HL-60 (cell line): ENCODE measurements at places on chromosomes 11 and 22.

- no peak for DNase-seq
These were observed 18.1 kb downstream of the XKR3 start for GRCh38 chr22:16807109-16807508.

DNA sequence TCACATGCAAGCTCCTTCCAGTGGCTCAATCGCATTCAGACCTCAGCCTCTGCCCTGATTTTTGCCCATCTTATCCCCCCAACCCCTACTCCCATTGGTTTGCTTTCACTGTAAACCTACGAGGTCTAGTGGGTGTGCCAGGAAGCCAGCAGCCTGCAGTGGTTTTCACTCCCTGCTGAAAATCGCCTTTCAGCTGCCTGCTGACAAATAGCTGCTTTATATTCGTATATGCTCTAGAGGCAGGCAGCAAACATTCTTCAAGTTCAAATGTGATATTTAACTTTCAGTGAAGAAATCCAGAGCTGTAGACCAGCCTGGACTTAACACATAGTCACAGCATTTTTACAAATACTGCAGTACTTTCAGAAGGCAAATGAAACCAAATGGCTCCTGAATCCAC lies 92.8 kb upstream of the APOA1 start:
- DNase-seq, result no peak

DNA sequence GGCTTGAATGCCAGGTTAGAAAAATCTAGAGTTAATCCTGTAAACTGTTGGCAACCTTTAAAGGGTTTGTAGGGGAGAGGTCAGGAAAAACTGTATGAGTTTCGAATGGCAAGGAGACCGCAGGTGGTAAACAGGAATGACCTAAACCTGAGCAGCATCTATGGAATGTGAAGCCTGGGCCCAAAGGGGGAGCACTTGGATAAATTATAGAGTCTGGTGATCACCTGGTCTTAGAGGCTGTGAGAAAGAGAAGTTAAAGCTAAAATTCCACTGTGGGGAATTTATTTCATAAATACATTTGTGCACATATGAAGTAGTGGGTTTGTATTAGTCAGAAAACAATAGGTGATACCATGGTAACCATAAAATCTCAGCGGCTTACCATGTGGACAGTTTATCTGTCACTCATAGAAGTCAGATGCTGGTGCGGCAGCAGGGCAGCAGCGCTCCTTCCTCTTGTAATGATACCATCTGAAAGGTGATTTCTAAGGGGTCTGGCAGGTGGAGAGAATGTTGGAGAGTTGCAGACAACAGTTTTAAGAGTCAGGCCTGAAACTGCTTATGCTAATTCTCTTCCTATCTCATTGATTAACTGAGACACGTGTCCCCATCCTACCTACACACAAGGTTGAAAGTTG lies 1104.4 kb upstream of the CCDC90B start:
- DNase-seq, result no peak

GRCh38 chr22:27241430-27242321 lies 559.9 kb downstream of the MN1 start:
- no peak for DNase-seq

DNA sequence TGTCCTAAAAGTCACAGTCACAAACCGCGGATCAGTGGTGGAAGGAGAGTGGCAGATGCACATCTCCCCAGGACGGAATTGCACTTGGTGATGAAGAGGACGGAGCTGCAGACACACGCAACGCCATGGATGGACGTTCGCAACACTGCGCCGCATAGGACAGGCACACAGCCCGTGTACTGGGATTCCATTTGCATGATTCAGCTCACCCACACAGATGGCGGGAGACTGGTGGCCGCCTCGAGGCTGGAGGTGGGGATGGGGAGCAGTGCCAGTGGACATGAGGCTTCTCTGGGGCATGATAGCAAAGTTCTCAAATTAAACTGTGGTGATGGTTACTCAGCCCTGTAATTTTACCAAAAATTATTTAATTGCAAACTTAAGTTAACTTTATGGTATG lies 37.4 kb downstream of the DUSP8 start:
- DNase-seq, result no peak

DNA sequence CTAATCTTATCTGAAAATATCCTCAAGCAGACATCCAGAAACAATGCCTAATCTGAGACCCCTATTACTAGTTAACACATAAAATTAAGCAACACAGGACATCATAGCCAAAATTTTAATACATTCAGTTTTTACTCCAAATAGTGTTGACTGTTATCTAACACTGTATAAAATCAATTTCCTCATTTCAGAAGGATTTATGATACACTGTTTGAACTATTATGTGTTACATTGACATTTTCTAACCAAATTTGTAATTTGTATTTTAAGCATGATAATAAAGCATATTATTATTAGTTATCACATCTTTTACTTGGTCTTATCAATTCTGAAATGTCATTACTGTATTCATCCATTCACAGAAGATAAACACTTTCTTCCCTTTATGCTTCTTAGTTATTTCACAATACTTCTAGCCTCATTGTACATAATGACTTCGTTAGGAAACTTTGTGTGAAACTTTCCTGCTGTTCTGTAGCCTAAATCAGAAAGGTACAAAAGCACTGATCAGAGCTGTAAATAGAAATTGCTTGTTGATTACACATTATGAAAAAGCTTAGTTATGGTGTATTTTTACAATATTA lies 1248.9 kb downstream of the JRKL start:
- DNase-seq, result no peak
